Esophagus muscularis mucosa (tissue), 4 donors: ENCODE measurements at places on chromosomes 4 and X. TPM values are rescaled to one million over a fixed set of nuclear protein-coding genes. Genes with fewer than 3 reads are reported as not detected.

ASB9 gene
- total RNA-seq = 3.9 TPM

CSAG3 gene
- not detected for total RNA-seq

F9 gene
- not detected for total RNA-seq

LARP1B gene
- total RNA-seq = 23.3 TPM

TMPRSS11A gene
- not detected for total RNA-seq

FAM47E gene
- 2.2 TPM for total RNA-seq

POF1B gene
- 0.50 TPM for total RNA-seq

ADH7 gene
- total RNA-seq = not detected

NKX1-1 gene
- total RNA-seq = not detected

PPP1R2C gene
- not detected for total RNA-seq

EREG gene
- total RNA-seq = 2.4 TPM

ADAMTS3 gene
- total RNA-seq = 1.4 TPM

QRFPR gene
- total RNA-seq = 0.26 TPM

XKRX gene
- total RNA-seq = not detected

NPFFR2 gene
- 1.0 TPM for total RNA-seq

MAOA gene
- total RNA-seq = 636 TPM

NDP gene
- total RNA-seq = not detected

ESX1 gene
- total RNA-seq = not detected

ATG4A gene
- 9.9 TPM for total RNA-seq

IL3RA gene
- 11.9 TPM for total RNA-seq

ENOX2 gene
- total RNA-seq = 14.7 TPM

HPSE gene
- 1.5 TPM for total RNA-seq

GABRA4 gene
- not detected for total RNA-seq

CT47B1 gene
- not detected for total RNA-seq

MAGED4 gene
- 4.6 TPM for total RNA-seq

SLC9A7 gene
- 2.9 TPM for total RNA-seq

FRAS1 gene
- total RNA-seq = 8.7 TPM

SLC9B1 gene
- 1.3 TPM for total RNA-seq

TCP11X2 gene
- not detected for total RNA-seq

PPARGC1A gene
- total RNA-seq = 22.8 TPM

TXK gene
- 1.2 TPM for total RNA-seq
